Fibroblast of skin of left quadriceps (primary cell): ENCODE measurements at places on chromosomes 5 and 9.

DNA sequence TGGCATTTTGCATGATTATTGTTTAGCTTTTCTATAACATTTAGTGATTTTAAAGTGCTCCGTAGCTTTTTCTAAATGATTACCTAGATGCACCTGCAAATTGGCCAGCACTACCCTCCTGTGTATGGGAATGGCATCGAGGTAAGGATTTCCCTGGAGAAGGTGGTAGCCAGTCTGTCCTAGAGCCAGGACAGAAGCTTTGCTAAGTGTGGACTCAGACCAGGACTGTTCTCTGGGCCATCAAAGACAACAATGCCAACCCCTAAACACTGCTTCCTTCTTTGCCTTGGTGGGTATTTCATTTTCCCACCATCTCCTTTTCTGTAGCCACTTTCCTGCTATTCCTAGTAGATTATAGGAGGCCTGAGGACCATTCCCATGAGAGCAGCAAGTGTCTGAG is 53.0 kb downstream of the CD180 start:
- DNase-seq, result no peak

- no peak for DNase-seq
Observed at GRCh38 chr9:14723301-14723700, 768 bp upstream of the CER1 start.

- DNase-seq, result no peak
Observed at GRCh38 chr5:139946440-139946839, 96.7 kb downstream of the NRG2 start.

- DNase-seq, result no peak
Observed at GRCh38 chr5:33297760-33298216, 143.0 kb upstream of the TARS1 start.

DNA sequence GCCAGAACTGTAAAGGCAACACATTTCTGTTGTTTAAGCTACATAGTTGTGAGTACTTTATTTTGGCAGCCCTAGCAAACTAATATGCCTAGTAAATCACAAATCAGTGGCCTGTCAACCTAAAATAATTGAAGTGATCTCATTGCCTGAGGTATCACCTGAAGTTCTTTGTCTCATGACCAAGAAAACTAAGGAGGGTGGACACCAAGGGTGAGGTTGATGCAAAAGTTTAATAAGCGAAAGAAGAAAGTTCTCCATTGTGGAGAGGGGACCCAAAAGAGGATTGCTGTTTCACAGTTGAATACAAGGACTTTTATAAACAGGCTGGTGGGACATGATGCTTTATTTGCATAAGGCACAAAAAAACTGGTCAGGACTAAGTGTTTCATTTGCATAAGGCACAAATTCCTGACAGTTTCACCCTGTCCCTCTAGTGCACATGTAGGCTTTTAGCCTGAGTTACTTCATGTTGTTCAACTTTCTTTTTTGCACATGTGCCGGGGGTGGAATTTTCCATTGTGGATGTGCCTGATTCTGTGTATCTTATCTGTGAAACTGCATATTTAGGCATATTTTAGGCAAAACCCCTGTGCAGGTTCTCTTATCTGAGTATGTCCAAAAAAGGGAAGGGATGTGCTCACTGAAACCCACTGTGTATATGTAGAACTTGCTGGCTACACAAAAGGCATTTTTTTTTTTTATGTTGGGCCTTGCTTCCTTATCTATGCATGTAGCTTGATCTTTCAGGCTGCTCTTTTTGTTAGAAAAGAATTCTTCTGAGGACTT is 108.6 kb upstream of the RAI14 start:
- DNase-seq, result no peak

DNA sequence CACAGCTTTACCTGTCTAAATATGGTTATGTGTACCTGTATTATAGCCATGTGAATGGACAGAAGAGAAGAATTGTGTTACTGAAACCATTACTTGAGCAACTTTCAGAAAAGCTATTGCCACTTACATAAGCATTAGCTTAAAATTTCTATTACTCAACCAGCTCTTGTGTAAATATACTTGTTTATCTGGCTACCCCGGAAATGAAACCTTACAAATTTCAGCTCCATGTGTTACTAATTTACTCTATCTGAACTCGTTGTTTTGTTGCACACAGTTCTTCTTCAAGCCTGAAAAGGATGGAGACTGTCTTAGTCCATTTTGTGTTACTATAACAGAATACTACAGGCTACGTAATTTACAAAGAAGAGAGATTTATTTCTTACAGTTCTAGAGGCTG is 22.5 kb upstream of the ADAMTSL1 start:
- DNase-seq, result no peak

DNA sequence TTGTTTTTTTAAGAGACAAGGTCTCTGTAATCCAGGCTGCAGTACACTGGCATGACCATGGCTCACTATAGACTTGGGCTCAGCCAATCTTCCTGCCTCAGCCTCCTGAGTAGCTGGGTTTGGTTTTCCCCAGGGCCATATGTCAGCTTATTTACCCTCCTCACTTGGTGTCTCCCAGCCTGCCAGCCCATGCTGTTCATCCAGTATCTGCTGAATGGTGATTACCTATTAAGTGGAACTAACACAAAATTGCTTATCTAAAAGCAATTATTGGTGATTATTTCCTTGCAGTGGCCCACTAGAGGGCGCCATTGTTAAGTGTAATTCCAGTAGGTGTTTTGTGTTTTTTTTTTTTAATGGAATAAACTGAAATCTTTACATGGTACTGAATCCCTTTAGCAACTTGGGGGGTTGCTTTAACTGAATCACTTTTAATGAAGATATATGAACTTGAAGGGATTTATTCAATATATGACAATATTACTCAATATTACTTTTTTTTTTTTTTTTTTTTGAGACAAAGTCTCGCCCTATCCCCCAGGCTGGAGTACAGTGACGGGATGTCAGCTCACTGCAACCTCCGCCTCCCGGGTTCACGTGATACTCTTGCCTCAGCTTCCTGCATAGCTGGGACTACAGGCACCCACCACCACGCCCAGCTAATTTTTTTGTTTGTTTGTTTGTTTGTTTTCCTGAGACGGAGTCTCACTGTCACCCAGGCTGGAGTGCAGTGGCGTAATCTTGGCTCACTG is 13.8 kb downstream of the EXOSC2 start:
- DNase-seq, result no peak

- no peak for DNase-seq
Observed at GRCh38 chr9:92359394-92359995, 33.7 kb downstream of the CENPP start.

GRCh38 chr9:134721344-134721743 is 79.7 kb downstream of the COL5A1 start:
- no peak for DNase-seq

DNA sequence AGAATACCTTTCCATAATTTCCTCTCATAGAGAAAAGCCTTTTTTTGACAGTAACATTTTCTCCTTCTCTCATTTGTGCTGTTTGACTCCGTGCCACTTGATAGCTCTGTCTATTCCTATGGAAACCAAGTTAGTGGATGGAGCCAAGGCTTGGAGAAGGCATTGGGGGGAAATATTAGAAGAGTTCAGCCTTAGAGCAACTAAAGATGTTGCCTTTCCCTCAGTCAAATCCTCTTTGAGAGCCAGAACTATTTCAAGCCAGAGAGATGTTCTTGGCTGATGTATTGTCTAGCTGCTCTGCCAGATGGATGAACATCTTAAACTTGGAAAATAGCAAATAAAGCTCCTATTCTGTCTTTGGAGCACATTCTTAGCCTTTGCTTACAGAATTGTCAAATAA is 112.4 kb downstream of the INVS start:
- no peak for DNase-seq

DNA sequence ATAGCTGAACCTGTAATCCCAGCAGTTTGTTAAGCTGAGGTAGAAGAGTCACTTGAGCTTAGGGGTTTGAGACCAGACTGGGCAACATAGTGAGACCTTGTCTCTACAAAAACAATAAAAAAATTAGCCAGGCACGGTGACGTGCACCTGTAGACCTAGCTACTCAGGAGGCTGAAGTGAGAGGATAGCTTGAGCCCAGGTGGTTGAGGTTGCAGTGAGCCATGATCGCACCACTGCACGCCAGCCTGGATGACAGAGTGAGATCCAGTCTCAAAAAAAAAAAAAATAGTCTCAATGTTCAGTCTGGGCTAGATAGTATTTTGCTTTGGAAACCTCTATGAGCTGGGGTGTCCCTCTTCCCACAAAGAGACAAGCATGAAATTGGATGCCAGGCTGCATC is 51.9 kb upstream of the IQGAP2 start:
- DNase-seq, result no peak

GRCh38 chr5:141605523-141606277 is 13.1 kb downstream of the DIAPH1 start:
- no peak for DNase-seq

- no peak for DNase-seq
Observed at GRCh38 chr9:125909459-125909858, 162.3 kb downstream of the PBX3 start.

DNA sequence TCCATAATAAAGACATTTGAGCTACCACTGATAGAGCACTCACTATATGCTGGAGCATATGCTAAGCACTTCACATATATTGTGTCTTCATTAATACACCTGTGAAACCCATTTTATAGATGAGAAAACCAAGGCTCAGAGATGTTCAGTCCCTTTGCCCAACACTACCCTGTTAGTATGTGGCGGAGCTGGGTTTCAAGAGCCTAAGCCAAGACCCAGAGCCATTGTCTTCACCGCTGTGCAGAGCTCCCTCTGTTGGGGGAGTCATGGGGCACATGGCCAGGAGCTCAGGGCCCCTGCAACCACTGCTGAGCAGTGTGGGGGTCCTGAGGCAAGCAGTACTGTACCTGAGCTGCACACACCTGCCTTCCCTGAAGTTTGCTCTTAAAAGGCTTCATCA is 37.3 kb upstream of the SLC25A51 start:
- no peak for DNase-seq

DNA sequence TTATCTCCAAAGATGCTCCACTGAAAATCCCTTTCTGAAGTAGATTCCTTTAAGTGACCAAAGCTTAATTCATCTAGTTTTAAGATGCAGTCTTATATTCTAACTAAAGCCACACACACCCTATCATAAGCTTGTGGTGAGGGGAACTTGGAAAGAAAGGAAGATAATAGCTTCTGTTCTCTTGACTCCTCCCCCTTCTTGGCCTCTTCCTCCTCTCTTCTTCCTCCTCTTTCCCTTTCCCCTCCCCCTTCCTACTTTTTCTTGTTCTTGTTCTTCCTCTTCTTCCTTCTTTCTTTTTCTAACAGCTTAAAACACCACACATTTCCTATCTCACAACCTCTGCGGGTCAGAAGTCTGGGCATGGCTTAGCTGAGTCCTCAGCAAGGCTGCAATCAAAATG is 23.5 kb downstream of the IL7R start:
- no peak for DNase-seq

GRCh38 chr5:52870448-52870847 is 82.7 kb downstream of the ITGA1 start:
- no peak for DNase-seq
